ENCODE measurements at places on chromosomes 12 and 14. TPM values are rescaled to one million over a fixed set of nuclear protein-coding genes. Genes with fewer than 3 reads are reported as not detected.
A peak's percentile ranks its signal among the peaks of the same experiment; 100 is the strongest.

The XRCC3 gene
- total RNA-seq = 68.8 TPM

The TAS2R31 gene
- total RNA-seq = 5.2 TPM

The ARMH4 gene
- total RNA-seq = not detected

The SAMD15 gene
- total RNA-seq = 0.12 TPM

- no peak for DNase-seq
These were observed 232.1 kb upstream of the CCDC196 start for GRCh38 chr14:66254038-66254437.

- DNase-seq = no peak
These were observed 492.2 kb downstream of the FLRT2 start for GRCh38 chr14:86022031-86022629.

- no peak for DNase-seq
These were observed 52.2 kb downstream of the SPATA7 start for GRCh38 chr14:88437658-88438057.

DNA sequence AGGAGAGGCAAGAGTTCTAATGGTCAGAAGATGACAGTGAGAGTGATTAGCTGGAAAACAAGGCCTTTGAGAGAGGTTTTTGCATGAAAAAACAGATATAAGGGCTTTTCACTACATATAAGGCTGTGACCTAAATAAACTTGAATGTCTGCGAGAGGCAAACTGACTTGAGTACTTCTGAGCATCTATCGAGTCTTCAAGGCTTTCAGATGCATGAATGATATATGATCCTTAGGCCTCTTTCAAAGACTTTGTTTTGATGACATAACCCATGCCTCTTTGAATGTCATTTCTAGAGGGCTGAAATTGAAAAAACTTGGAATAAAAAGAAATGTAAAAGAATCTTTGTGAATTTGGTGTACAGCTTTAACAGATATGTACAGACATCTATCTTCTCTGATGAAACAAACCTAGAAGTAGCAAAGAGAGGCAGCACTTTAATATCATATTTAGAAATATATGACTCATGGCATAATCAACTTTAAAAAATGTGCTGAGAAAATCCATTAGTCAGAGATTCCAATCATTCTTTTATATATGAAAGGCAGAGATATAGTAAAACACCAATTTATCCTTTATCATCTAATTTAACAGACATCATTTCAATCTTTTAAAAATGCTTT lies 72.6 kb downstream of the PPM1H start:
- no peak for DNase-seq

GRCh38 chr14:54350203-54350602 lies 46.6 kb upstream of the CDKN3 start:
- no peak for DNase-seq

- no peak for DNase-seq
These were observed 656 bp upstream of the DTD2 start for GRCh38 chr14:31457665-31458659.

DNA sequence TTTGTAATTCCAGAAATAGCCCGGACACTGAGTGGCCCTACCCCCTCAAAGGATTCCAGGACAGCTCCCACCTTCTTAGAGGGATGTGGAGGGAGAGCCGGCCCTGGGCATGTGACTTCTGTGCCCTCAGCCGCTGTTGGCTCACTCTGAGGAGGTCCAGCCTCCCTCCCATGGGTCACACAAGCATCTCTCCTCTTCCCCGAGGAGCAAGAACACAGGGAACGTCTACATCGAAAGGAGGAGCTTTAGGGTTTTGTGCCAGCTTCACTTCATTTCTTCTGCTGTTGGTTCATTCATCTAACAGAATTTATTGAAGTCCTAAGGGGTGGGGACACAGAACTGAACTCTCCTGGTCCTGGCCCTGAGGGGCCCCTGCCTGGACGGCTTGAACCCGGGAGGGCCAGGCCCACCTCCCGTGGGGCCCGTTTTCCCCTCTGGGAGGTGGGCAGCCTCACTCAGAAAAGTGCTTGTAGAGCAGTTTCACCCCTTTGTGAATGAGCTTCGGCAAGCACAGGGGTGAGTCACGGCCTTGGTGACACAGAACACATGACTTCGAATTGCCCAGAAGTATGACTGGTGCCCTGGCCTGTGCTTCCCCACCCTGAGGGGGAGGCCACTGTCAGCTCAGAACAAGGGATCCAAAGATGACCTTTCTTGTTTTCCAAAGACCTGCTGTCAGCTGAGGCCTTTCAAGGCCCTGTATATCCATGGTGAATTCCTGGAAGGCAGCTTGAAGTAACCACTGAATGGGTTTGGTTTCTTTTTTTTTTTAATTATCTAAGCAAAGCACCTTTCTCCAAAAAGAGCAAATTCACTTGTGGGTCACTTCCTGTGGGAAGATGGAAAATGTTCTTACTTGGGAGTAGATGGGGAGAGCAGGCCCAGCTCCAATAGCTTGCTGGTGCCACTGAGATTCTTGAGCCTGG lies 39.2 kb downstream of the NFKBIA start:
- peak; percentile 79 for DNase-seq

DNA sequence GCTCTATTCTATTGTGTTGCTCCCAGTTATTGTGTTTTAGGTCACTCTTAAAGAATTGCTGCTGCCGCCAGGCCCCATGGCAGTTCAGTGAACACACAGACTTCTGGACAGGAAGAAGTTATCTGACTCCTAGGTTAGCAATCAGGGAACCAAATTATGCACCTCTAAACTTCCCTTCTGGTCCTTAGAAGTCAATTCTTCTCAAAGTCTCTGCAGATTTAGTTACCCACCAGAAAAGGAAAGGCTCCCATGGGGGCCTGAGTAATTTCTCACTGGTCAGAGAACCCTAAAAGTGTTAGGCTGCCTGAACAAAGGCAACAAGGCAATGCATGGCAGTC lies 10.0 kb downstream of the EMP1 start:
- DNase-seq = no peak

- no peak for DNase-seq
These were observed 63.4 kb downstream of the GALNT4 start for GRCh38 chr12:89461190-89461589.

All from activated CD8-positive, alpha-beta memory T cell treated with anti-CD3 and anti-CD28 coated beads, Interleukin-2, amount 10 ng/mL, durations not matched to agents 7 days and 5 days (primary cell).